ENCODE measurements at places on chromosomes 7 and 10.

DNA sequence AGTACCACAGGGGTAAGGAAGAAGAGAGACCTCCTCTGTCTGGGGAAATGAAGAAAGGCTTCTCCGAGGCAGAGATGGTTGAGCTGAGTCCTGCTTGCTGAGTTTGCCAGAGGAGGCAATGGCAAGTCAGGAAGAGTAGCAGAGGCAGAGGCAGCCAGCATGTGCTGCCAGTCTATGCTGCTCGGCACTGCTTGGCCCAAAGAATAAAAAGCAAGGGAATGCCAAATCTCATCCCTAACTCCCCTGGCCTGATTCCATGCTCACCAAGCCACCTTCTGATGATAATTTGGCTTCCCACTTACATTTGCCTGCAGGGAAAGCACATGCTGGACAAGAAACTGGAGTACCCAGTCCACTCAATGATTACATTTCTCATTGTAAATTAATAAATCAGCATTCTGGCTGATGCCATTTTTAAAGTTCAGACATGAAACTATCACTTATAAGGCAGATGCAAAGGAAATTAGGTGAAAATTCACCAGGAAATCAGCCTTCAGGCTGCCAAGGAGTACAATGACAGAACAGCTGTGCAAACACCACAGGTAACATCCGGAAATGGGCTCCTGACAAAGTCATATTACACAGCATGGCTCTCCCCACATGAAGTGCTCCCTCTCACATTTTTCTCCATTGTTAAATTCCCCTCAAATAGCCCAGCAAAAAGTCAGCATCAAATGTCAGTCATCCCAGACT, 245.9 kb downstream of the MTERF1 start:
- no peak for DNase-seq

- no peak for DNase-seq
Measured at GRCh38 chr7:158447506-158448171, 140.0 kb downstream of the PTPRN2 start.

- DNase-seq = peak; percentile 18
Measured at GRCh38 chr10:484925-485661, 204.4 kb downstream of the DIP2C start.

DNA sequence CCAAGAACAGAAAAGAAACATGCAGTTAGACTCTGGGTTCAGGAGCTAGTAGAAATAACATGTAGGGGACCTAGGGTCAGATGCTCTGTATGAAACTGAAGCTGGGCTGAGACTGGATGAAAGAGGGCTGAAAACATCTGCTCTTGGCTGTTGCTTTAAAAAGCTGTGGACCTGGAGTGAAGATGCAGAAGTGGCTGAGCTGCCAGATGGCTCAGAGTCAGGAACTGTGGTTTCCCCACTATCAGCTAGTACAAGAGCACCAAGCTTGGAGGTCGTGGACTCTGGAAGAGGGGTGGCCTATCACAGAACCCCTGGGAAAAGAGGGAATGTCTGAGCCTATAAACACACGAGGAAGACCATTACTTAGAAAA, 5.9 kb downstream of the ADK start:
- no peak for DNase-seq

DNA sequence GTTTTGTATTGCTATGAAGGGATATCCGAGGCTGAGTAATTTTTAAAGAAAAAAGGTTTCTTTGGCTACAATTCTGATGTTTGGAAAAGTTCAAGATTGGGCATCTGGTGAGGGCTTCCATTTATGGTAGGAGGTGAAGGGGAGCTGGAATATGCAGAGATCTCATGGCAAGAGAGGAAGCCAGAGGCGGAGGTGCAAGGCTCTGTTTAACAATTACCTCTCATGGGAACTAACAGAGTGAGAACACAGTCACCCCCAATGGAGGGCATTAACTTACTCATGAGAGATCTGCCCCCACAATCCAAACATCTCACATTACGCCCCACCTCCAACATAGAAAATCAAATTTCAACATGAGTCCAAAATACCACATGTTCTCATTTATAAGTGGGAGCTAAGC, 62.0 kb downstream of the AKR1D1 start:
- DNase-seq = no peak

DNA sequence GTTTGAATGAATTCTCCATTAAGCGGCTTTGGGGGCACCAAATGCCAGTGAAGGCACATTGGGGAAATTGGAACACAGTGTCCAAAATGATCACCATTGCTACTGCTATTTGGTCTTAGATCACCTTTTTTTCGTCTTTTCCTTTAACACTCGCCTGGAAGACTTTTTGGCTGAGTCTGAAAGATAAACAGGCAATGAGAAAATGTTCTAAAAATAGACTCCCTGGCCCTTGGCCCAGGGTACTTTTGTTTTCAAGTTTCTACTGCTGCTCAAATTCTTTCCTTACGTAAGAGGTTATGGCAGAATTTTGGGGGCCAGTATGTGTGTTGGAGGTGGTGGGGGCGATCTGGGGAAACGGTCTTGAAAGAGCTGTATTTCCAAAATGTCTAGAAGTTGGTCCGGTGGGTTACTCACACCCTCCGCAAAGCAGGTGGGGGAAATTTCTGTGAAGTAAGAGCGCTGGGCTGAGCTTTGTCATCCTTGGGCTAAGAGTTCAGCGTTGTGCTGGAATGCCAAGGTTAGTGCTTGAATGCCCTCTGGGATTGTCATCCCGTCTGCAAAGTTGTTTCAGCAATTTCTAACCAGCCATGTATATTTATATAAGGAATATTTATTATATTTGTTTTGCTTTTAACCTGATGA, 1.3 kb upstream of the ITPRIP start:
- no peak for DNase-seq

DNA sequence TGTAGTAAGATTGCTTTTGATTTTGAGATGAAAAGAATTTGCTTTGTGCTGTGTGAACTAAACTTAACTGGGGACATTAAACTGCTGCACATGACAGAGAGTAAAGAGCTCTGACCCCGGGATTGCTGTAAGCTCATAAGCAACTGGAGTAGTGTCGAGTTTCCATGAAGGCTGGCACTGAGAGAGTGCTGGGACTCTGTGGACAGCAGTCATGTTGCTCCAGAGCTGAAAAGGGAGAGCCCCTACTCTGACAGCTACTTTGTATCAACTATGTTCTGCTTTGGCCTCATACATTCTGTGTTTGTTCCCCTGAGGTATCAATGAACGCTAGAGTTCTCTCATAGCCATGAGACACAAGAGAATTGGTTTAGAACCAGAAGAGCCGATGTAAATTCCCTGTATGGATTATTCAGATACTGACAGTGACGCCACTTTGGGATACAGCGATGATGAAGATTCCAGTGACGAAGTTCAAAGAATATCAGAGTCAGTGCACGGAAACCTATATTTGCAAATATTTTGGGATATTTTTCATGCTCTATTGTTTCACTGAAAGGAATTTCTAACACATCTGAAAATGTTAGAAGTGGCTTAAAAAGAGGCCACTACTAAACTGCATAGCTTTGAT, 185.9 kb upstream of the DKK1 start:
- no peak for DNase-seq

GRCh38 chr10:42177077-42177792, 461.1 kb downstream of the ZNF33B start:
- no peak for DNase-seq

DNA sequence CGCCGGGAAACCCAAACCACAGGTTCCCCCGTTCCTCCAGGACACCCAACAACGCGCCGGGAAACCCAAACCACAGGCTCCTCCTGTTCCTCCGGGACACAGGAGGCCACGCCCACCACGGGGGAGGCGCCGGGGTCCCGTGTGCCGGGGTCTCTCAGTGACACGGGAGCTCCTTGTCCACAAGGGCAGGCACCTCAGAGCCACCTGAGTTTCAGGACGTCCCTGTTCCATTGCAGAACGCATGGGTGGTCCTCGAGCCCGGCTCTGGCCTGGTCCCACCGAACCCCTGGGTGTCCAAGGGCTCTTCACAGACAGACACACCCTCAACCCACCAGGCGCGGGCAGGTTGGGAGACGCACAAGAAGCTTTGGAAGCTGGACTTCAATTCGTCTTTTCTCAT, 57.6 kb upstream of the ADGRA1 start:
- DNase-seq = no peak

- no peak for DNase-seq
Measured at GRCh38 chr10:8874268-8874667, 819.8 kb downstream of the GATA3 start.

- DNase-seq = no peak
Measured at GRCh38 chr7:22639396-22639795, 87.6 kb upstream of the IL6 start.

DNA sequence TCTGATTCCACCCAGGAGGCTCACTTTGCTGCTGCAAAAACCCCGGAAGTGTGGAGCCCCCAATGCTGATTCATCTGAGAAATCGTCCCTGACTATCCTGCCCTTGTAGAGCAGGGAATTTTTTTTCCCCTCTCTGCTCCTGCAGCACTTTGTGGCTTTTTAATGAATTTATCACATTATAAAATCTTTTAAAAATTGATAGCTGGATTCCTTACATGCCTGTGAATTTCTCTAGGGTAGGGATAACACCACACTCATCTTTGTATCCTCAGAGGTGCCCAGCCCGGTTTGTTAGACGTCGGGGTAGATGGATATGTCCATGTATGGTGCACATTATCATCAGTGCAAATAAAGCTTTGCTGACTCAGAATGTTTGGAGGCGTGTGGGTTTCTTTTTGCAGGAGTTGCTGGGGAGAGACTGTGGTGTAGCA, 185.7 kb downstream of the STK31 start:
- DNase-seq = no peak

- DNase-seq = peak; percentile 51
Measured at GRCh38 chr10:451021-451471, 238.4 kb downstream of the DIP2C start.

GRCh38 chr7:91311839-91312238, 47.6 kb downstream of the FZD1 start:
- DNase-seq = no peak

DNA sequence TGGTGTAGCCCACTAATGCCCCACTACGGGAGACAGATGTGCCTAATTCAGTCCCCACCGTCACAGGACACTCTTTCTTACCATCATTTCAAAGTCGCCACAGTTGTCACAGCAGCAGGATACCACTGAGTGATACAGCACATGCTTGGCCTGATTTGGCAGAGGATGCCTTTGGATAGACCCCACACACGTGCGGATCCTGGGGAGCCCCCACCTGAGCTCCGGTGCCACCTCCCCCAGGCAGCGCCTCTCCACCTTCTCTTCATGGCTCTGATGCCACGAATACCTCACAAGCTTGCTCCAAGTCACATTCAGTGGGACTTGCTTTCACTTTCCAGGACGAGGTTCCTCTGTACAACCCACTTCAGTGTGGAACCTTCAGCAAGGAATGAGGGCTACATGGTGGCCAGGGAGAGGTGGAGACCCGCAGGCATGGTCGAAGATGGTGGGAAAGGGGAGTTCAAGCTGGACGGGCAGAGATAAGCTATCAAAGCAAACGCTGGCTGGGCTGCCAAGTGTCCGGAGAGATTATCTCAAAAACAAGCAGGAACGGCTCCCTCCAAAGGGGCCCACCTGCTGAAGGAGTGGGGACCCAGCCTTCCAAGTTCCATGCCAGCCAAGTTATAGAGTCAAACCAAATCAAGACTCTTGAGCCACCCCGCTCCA, 107.4 kb downstream of the ZRANB1 start:
- no peak for DNase-seq

- no peak for DNase-seq
Measured at GRCh38 chr10:107031931-107032699, 132.4 kb downstream of the SORCS1 start.

- no peak for DNase-seq
Measured at GRCh38 chr10:32159264-32159663, 103.0 kb upstream of the KIF5B start.

- no peak for DNase-seq
Measured at GRCh38 chr10:101529725-101530553, 58.1 kb downstream of the POLL start.

GRCh38 chr10:86483664-86484063, 37.9 kb downstream of the WAPL start:
- no peak for DNase-seq

DNA sequence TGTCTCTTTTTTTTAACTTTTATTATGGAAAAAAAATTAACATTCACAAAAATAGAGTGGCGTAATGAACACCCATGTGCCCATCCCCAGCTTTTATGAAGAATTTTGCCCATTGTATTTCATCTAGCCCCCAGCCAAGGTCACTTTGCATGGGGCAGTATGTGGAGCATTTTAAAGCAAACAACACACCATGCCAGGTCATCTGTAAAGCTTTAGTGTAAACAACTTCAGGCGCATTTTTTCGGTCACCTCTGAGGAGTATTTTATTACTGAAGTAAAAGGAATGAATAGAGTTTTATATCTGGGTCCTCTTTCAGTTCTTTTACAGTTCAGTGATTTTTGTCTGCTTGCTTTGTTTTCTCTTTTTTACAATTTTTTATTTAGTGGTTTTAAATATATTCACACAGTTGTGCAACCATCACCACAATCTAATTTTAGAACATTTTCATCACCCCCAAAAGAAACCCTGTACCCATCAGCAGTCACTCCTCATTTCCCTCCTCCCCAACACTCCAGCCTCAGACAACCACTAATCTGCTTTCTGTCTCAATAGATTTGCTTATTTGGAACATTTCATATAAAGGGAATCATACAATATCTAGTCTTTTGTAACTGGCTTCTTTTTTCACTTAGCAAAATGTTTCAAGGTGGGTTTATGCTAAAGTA, 87.9 kb downstream of the SLC37A3 start:
- no peak for DNase-seq

GRCh38 chr10:72375173-72375572, 20.5 kb upstream of the DNAJB12 start:
- DNase-seq = no peak

- DNase-seq = no peak
Measured at GRCh38 chr10:104488439-104488832, 134.8 kb downstream of the CFAP58 start.

Measured in activated T-helper 1 cell treated with anti-CD3 and anti-CD28 coated beads, Interleukin-12 subunit alpha, Interleukin-12 subunit beta, Interleukin-2, Interleukin-4 antibody, amounts not matched to agents 30 ng/mL and 10 ng/mL and 1 ng/mL, durations not matched to agents 14 hours and 24 hours and 36 hours (primary cell).